NCI-H2081 (cell line): ENCODE measurements at places on chromosomes 4 and X.

- no peak for DNase-seq
Observed at GRCh38 chr4:54716478-54717065, 58.8 kb downstream of the KIT start.

- DNase-seq: no peak
Observed at GRCh38 chr4:159298502-159298901, 195.6 kb downstream of the RAPGEF2 start.

DNA sequence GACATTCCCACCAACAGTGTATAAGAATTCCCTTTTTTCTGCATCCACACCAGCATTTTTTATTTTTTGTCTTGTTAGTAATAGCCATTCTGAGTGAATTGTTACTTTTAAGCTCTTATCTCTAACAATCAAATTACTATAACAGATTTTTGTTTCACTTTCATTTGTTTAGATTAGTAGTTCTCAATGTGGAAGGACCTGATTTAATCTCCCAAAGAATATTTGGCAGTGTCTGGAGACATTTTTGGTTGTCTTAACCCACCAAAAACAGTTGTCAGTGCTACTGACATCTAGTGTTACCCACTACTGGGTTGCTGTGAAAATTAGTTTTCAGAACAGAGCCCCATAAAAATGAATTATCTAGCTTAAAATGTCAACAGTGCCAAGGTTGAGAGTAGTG lies 37.9 kb downstream of the RUFY3 start:
- no peak for DNase-seq

- no peak for DNase-seq
Observed at GRCh38 chr4:188485906-188486305, 346.7 kb downstream of the TRIML1 start.

DNA sequence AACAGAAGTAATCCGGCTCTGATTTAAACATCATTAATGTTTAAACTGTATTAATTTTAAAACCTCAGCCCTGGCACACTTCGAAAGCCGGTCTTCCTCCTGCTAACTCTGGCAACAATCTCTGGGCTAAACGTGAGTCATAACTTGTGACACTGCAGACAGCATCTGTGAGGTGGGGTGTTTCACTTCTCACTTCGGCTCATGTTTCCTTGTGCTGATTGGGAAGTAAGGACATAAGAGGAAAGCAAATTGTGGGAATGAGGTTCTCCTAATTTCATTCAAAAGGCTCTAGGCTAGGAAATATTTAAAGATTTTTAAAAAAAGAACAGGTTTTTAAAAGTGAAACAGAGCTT lies 139.9 kb upstream of the USP9X start:
- no peak for DNase-seq

- DNase-seq: no peak
Observed at GRCh38 chr4:7136351-7136750, 56.0 kb upstream of the SORCS2 start.

GRCh38 chrX:35406386-35406785 lies 391.8 kb upstream of the MAGEB16 start:
- DNase-seq: no peak

DNA sequence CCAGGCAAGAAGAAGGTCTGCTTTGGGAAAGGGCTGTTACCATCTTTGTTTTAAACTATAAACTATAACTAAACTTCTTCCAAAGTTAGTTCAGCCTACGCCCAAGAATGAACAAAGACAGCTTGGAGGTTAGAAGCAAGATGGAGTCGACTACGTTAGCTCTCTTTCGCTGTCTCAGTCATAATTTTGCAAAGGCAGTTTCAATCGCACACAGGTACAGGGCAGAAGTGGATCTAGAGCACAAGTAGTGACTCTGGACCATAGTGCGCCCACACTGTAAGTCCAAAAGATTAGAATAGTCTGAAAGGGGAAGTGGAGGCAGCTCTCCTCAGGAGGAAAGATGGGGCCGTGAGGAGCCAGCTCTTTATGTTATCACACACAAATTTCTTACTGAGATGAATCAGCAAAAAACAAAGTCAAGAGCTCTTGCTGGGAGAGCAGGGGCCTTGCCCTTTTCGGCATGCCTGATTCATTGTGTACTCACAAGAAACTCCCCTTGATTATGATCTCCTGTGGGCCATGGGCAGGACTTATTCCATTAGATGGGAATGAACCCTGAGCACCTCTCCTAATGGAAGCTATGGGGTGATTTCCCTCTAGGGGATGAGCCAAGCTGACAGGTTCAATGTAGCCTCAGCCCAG lies 58.6 kb downstream of the FUNDC1 start:
- no peak for DNase-seq

DNA sequence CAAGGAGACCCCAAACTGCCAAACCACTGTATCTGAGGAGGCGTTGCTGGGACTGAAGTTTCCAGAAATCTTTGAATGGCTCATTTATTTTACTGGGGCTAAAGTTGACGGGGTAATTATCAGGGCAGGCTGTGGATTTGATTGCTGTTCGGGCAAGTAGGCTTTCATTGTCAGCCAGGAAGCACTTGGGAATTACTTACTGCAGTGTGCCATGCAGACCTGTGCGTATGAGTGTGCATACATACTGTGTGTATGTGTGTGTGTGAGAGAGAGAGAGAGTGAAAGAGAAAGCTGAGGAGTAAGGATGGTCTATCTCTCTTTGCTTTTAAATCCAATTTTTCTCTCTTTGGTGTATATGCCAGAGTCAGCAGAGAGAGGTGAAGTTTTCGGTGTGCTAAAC lies 122.7 kb downstream of the NPNT start:
- DNase-seq: no peak

DNA sequence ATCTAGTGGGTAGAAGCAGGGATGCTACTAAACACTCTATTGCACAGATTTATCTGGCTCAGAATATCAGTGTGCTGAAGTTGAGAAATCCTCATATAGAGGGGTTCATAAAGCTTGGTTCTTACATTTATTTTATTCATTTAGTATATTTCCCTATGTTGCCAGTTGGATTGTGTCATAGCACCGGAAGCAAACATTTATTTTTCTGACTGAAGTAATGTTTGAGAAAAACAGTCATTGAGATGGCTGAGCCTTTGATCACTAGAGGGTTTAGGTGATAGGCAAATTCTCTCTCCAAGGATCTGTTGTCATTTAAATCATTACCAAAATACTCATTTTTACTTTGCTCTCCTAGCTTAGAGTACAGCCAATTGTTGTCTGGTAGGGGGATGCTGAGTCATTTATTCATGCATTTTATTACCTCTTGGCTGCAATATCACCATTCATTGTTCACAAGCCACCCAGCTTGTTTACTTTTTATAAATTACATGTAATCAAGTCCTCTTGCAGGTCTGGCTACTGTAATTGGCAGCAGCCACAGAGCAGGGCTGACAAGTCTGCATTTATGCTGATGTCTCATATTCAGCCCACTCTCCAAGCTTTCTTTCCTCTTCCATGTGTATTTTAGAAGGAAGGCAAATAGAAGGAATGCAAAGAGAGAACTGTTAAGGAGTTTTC lies 15.2 kb downstream of the GAB1 start:
- peak; percentile 79 for DNase-seq

DNA sequence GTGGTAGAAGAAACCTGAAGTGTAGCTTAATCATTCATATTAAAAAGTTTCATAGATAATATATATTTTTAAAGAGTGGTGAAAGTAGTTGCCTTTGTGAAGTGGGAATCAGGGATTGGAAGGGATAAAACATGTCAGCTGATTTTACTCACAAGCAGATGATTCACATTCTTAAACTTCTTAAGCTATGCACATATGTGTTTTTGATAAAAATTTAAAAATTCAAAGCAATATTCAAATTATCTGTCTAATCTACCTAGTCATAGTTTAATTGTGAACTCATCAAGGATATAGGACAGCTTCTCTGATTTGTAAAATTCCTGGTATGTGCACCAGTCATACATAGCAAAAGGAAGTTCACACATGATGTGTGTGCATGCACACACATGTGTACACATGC lies 520.6 kb upstream of the PITX2 start:
- DNase-seq: no peak

DNA sequence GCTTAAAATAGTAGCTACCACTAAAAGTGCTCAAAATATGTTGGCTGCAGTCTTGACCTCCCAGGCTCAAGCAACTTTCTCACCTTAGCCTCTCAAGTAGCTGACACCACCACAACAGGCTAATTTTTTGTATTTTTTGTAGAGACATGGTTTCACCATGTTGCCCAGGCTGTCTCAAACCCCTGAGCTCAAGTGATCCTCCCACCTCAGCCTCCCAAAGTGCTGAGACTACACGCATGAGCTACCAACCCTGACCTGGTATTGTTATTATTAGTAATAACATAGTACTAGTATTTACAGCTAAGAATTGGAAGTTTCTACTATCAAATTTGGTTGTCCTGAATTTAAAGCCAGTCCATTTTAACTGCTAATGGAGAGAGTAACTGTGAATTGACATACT lies 18.0 kb downstream of the STAP1 start:
- DNase-seq: no peak

GRCh38 chrX:20418379-20419150 lies 151.9 kb upstream of the RPS6KA3 start:
- DNase-seq: no peak

DNA sequence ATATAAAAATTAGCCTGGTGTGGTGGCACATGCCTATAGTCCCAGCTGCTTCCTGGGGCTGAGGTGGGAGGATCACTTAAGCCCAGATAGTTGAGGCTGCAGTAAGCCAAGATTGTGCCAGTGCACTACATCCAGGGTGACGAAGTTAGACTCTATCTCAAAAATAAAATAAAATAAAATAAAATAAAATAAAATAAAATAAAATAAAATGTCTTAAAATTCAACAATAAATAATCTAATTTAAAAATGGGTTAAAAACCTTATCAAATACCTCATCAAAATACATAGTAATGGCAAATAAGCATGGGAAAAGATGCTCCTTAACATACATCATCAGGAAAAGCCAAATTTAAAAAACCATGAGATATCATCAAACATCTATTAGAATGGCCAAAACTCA lies 760.2 kb upstream of the AGA start:
- DNase-seq: no peak

DNA sequence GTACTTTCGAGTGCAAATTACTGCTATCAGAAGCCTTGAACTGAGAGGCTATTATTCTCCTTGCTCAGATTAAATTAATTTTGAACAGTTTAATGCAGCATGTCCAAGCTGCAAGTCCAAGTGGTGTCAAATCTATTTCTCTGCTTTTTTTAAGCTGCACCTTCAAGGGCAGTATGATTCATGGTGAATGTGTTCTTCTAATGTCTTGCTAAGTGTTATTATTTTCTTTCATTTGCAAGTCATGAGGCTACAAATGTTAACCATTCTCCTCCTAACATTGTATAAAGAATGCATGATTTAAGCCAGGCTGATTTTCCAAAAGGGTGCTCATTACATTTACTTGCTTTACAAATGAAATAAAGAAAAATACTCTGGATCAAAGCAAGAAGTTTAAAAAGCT lies 200.4 kb downstream of the TEX13C start:
- DNase-seq: no peak

- DNase-seq: peak; percentile 59
Observed at GRCh38 chr4:7719354-7720174, 220.1 kb downstream of the AFAP1 start.

- DNase-seq: no peak
Observed at GRCh38 chr4:163164591-163164990, 2.1 kb downstream of the NAF1 start.

- DNase-seq: no peak
Observed at GRCh38 chr4:184811526-184812198, 14.1 kb downstream of the ACSL1 start.

DNA sequence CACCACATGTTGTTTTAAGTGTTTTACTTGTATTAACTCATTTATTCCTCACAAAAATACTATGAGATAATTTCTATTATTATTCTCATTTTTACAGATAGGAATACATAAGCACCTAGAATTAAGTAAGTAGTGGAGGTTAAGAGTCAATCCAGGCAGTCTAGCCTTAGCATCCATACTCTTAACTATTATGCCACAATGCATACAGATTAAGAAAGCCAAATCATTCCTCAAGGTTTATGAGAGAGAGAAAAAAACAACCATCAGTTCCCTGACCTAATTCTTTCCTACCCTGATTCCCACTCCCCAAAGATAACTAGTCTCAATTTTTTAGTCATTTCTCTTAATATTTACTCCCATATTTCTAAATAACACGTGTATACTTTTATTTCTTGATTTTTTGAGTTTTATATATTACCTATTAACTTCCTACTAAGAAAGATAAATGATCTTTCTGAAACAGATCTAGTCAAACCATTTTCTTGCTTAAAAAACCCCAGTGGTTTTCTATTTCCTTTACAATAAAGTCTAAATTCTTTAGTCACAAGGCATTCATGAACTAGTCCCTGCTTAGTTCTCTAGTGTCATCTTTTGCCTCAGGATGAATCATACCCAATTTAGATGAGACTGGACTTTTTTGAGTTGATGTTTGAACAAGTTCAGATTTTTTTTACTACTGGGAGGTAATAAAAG lies 16.0 kb downstream of the UBA6 start:
- DNase-seq: no peak

GRCh38 chrX:95101851-95102390 lies 1427.9 kb downstream of the FAM133A start:
- no peak for DNase-seq

GRCh38 chr4:82050796-82051195 lies 323.0 kb downstream of the HNRNPD start:
- DNase-seq: no peak

DNA sequence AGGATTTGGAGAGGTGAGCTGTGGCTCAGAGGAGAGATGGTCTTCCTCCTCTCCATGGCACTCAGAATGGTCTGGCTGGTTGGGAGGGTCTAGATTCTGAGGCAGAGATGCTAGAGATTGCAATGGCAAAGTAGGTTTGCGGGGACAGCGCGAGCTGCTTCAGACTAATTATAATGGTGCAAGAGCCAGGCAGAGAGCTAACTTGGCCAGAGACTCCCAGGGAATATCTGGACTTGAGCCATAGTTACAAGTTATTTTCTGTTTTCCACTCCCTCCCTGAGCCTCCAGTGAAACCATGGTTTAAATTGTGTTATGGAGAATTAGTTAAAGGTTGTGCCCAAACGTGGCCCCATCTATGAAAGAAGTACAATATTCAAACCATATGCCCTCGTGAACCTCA lies 44.7 kb upstream of the ELF2 start:
- DNase-seq: no peak

DNA sequence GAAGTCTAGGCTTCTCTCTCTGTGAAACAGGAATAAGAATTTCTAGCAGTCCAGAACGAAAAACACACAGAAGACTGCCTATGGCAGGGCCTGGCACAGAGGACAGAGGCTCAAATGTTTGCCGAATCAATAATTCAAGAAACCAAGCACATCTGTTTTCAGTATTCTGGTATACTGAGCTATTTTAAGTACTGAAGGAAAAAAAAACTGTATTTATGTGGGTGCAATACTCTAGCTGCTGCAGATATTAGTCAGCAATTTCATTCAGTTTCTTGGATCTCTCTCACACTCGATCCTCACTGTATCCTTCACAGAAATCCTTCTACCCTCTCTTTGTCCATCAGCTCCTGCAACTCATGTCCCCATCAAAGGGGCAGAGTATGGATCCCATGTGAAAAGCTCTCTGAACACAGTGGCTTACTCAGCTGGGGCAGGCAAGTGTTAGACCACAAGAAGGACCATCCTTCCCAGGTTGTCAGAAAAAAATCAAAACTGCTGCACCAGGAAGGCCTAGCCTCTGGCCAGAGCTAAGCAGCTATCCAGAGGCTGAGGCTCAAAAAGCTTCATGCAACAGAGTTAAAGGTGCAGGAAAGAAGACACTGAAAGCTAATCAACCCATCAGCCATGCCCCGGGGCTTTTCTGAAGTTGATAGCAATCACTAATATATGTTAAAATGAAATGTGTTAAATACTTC lies 9.1 kb upstream of the USO1 start:
- DNase-seq: no peak

- DNase-seq: no peak
Observed at GRCh38 chrX:116596010-116596409, 133.2 kb upstream of the CT83 start.
